ENCODE measurements at places on chromosomes 3 and 15.

DNA sequence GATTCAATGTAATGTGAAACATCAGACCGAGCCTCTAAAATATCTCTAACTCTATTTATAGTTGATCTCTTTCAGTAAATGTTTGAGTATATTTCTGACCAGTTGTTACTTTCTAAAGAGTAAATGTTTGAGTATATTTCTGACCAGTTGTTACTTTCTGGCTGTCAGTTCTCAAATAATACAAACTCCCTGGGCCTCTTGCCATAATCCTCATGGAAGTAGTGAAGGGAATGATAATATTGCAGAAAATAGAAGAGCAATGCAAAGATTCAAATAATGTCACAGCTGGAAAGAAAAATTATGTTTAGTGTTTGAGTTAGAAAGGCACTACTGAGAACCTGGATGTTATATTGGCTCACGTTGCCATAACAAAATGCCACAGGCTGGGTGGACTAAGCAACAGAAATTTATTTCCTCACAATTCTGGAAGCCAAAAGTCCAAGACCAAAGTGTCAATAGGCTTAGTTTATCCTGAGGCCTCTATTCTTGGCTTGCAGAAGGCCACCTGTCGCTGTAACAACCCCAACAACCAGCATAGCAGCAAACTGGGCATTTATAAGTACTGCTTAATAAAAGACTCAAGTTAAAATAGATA lies 470.6 kb upstream of the BCHE start:
- DNase-seq = no peak

GRCh38 chr3:63441262-63441661 lies 163.2 kb downstream of the SYNPR start:
- DNase-seq = no peak

DNA sequence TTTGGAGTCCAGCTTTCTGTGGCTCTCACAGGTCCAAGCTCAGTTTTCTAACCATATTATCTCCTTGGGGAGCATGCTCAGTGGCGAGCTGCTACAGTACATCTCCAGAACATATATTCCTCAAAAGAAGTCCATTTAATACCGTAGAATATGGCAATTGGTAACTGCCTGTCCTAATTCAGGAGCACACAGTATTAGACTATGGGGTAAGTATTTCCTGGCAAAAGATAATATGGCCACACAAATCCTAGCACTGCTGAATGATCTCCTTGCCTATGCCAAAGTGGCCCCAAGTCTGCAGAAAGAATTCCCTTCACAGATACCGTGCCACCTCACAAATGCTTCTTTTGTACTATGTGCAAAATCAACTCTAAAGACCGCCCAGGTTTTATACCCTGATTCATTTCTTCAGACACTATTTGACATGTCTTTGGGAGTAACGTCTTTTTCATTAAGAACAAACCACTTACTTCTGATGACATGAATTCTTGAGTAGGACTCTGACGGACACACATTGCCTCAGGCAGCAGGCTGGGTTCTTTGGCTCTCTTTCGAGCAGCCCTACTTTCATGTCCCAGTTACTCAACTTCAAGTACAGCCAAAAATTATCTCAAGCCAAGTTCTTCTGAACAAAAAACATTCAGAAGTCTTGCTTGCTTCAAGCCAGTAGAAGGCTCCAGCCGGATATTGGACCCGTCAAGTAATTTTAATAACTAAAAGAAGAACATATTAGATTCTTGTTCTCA lies 368.3 kb upstream of the DCBLD2 start:
- peak; percentile 34 for DNase-seq

GRCh38 chr3:144105542-144105941 lies 133.9 kb downstream of the DIPK2A start:
- no peak for DNase-seq

DNA sequence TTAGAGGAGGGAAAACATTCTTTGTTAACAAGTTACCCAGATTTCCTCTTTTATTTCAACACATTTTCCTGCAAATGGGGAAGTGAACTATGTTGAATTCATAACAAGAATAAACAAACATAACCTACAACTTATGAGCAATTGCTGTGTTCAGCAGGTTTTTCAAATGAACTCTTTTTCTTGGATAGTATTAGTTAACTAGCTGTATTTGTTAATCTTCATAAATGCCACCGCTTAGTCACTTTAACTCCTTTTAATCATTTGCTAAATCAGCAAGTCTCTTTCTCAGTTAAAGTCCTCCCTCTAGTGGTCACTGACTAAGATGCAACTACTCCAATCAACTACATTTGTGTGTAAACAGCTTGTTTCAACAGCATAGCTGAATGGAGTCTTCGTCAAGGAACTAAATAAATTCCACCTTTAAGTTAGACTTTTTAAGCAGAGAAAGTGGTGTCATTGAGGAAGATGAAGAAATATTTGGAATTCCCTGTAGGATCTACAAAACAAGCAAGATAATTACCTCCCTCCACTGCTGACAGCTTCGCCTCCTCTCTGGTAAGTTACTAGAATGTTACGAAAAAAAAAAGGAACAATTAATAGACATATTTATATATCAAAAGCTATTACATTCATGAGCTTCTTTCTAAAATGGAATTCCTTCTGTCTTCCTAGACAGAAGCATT lies 1122.0 kb downstream of the ROBO1 start:
- DNase-seq = peak; percentile 84

GRCh38 chr15:27681038-27681437 lies 418.1 kb downstream of the OCA2 start:
- DNase-seq = no peak

- DNase-seq = peak; percentile 86
Measured at GRCh38 chr3:100966807-100967206, 26.4 kb downstream of the ABI3BP start.

- DNase-seq = peak; percentile 12
Measured at GRCh38 chr3:108287146-108287545, 9.2 kb upstream of the HHLA2 start.

DNA sequence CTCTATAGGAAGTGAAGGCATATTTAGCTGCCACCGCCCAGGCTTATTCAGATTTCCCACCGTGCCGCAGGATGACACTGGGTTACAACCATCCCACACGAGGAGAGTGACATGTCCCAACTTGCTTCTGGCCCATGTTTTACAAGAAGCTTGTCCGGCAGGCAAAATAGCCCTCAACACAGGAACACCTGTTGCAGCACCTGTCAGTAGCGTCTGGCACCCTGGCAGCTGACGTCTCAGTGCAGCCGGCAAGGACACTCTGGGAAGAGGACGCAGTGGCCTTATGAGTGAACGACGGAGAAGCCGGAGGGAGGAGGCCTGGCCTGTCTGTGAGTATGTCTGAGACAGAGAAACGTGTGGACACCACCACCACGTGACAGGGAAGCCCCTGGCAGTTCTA lies 32.1 kb downstream of the FAM174B start:
- DNase-seq = no peak

DNA sequence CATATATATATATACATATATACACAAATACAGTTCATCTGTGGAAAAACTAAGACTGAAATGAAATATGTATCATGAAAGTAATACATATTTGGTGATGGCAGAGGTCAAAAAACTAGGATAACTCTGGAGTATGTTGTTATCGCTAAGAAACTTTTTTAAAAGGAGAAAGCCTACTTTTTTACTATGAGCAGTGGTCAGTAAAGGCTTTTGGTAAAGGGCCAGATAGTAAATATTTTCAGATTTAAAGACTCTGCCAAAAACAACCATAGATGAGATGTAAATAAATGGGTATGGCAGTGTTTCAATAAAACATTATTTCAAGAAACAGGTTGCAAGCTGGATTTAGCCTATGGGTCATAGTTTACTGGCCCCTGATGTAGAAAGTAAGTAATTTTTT lies 93.8 kb upstream of the TGFBR2 start:
- DNase-seq = no peak

GRCh38 chr15:100096700-100097099 lies 245.1 kb downstream of the ADAMTS17 start:
- no peak for DNase-seq

- no peak for DNase-seq
Measured at GRCh38 chr15:90062023-90062442, 40.2 kb downstream of the IDH2 start.

All from fibroblast of mammary gland (primary cell).